ENCODE measurements at places on chromosomes 7 and 10.
A peak's percentile ranks its signal among the peaks of the same experiment; 100 is the strongest.

DNA sequence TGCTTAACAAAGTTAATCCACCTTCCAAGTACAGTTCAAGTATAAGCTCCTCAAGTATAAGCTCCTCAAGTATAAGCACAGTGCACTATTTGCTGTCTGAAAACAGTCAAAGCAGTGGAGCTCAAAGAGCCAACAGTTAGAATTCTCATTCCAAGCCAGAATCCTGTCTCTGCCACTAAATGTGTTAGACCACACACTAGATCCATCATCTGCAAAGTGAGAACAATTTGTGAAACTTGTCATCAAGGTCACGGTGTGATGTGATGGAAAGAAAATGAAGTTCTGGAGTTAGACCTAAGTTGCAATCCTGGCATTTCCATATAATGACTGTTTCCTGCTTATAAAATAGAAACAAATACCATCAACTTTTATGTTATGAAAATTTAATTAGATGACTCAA lies 602.5 kb downstream of the TNS3 start:
- no peak for DNase-seq

GRCh38 chr7:95675016-95675415 lies 78.7 kb upstream of the PDK4 start:
- no peak for DNase-seq

DNA sequence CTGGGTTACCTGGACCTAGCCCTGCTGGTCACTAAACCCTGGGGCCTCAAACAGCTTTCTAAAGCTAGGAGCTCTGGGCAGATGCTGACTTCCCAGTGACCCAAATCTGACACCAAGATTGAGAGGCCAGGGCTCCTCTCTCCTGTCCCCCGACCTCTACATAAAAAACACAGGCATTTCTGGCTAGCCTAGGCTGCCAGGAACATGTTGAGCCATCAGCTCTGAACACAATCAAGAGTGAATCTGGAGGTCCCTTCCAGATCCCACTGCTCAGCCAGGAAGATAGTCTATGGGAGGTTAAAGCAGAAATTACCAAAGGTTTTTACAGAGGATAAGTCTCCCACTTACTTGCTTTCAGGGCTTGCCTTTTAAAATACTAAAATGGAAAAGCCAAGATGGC lies 22.1 kb upstream of the PDE1C start:
- no peak for DNase-seq

- DNase-seq: peak; percentile 74
These were observed 15.4 kb downstream of the CTBP2 start for GRCh38 chr10:125144693-125145623.

DNA sequence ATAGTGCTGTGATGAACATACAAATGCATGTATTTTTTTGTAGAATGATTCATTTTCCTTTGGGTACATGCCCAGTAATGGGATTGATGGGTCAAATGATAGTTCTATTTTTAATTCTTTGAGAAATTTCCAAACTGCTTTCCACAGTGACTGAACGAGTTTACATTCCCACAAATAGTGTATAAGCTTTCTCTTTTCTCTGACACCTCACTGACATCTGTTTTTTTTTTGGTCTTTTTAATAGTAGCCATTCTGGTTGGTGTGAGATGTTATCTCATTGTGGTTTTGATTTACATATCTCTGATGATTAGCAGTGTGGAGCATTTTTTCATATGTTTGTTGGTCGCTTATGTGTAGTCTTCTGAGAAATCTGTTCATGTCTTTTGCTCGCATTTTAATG lies 195.0 kb upstream of the AGK start:
- DNase-seq: no peak

DNA sequence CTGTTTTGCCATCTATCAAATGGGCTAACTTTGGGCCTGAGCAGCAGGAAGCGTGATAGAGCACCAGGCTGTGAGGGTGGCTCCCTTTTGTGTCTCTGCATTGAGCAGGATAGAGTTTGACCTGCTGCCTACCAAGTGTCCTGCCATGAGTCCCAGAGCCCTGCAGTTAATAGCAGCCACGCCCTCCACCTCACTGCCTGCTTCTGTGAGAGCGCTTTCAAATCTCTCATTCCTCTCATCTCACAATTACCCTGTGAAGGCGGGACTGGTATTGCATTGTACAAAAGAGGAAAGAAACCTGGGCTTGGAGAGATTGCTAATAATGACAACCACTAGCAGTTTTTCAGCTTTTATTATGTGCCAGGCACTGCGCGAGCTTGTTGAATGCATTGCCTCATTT lies 39.9 kb downstream of the UNC5B start:
- no peak for DNase-seq

GRCh38 chr10:68365611-68366010 lies 32.9 kb upstream of the PBLD start:
- no peak for DNase-seq

- no peak for DNase-seq
These were observed 79.2 kb downstream of the CAMK1D start for GRCh38 chr10:12428447-12429135.

DNA sequence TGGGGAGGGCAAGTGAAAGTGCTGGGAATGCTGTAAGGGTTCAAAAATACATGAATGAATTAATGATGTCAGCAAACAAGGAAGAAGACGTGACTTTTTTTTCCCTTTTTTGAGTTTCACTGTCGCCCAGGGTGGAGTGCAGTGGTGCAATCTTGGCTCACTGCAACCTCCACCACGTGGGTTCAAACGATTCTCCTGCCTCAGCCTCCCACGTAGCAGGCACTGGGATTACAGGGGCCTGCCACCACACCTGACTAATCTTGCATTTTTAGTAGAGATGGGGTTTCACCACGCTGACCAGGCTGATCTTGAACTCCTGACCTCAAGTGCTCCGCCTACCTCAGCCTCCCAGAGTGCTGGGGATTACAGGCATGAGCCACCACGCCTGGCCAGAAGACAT lies 30.0 kb downstream of the DENND10 start:
- no peak for DNase-seq

- no peak for DNase-seq
These were observed 13.2 kb downstream of the MLXIPL start for GRCh38 chr7:73611017-73611555.

DNA sequence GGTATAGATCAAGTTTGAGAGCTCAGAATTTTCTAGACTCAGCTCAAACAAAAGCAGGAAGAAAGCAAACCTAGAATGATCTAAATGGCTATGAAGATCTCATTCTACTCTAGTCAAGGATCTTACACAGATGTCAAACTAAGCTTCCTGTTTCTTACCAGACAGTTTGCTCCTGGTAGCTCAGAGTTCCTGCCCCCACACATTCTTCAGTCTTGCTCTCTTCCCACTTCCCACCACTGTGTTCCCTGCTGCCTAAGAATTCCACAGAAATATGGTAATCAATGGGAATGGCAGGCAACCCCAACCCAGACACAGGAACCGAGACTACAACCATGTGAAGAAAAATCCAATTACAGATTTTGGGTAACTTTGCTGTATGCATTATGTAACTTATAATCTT lies 133.4 kb upstream of the PTN start:
- peak; percentile 13 for DNase-seq

- DNase-seq: no peak
These were observed 396.2 kb downstream of the LRMDA start for GRCh38 chr10:75827587-75828021.

- DNase-seq: peak; percentile 85
These were observed 10.0 kb downstream of the KLF6 start for GRCh38 chr10:3774814-3775695.

GRCh38 chr10:21034241-21034640 lies 137.1 kb upstream of the NEBL start:
- no peak for DNase-seq

DNA sequence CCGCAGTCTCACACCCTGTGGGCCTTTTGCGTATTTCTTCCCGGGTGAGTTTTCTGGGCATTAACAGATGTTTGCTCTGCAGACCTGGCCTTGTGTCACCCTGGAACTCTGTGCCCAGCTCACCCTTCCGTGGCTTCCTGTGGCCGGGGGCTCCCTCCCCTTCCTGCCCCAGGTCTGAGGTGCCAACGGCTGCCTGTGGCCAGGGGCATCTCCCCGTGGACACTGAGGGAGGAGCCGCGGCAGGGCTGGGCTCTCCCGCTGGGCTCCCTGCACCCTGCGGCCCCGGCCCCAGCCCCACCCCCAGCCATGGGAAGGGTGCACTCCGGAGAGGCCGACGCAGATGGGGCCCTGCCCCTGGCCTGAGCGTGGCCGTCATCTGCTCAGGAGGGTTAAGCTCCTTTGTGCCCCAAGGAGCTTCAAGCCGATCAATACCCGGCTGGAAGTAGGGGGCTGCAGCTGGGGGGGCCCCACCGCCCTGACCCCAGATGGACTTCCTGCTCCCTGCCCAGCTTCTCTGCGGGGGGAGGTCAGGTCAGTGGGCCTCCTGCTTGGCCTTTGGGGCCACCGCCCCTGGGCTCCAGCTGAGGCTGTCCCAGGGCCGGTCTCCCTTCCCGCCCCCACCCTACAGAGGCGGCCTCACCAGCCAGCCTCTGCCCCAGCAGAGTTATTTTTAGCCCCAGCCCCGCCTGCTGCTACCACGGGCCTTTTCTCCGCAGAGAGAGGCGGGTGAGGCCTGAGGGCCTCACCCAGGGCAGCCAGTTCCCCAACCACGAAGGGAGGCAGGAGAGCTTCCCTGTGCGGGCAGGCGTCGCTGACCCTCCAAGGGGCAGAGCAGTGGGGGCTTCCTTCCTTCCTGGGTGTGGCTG lies 24.2 kb downstream of the PWWP2B start:
- DNase-seq: peak; percentile 27

- no peak for DNase-seq
These were observed 94.4 kb downstream of the WDFY4 start for GRCh38 chr10:48779077-48779476.

- peak; percentile 90 for DNase-seq
These were observed 565.5 kb upstream of the IGFBP3 start for GRCh38 chr7:46486256-46487206.

- DNase-seq: no peak
These were observed 230.4 kb downstream of the TNS3 start for GRCh38 chr7:47351233-47352154.

DNA sequence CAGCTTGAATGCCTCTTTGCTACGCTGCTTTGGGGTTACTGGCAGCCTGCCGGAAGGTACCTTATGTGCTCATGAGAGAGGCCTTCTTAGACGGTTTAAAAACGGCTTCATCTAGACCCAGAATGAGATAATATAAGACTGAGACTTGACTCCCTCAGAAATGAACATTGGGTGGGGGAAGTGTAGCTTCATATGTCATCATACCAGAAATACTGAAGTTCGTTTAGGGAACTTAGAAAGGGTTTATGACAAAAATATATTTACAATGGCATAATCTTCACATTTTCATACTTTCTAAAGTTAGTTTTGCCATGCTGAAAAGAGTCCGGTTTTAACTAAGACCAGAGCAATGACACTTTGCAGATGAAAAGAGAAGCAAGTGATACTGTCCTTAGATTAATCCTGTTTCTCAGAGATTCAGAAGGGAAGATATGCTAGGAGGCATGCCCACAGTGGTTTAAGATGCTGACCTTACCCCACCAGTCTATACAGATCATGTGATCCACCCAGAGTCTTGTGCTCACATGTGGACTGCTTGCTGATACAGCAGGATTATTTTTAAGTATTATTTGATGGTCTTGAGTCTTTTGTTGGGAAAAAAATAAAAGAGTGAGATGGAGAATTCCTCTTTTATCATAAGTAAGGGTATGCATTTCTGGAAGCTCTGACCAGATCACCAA lies 40.8 kb upstream of the HGF start:
- no peak for DNase-seq

- DNase-seq: no peak
These were observed 209.4 kb downstream of the LRMDA start for GRCh38 chr10:75640803-75641202.

- no peak for DNase-seq
These were observed 56.7 kb downstream of the LUC7L2 start for GRCh38 chr7:139416405-139416804.

- DNase-seq: no peak
These were observed 85.2 kb downstream of the RTKN2 start for GRCh38 chr10:62183442-62183841.

DNA sequence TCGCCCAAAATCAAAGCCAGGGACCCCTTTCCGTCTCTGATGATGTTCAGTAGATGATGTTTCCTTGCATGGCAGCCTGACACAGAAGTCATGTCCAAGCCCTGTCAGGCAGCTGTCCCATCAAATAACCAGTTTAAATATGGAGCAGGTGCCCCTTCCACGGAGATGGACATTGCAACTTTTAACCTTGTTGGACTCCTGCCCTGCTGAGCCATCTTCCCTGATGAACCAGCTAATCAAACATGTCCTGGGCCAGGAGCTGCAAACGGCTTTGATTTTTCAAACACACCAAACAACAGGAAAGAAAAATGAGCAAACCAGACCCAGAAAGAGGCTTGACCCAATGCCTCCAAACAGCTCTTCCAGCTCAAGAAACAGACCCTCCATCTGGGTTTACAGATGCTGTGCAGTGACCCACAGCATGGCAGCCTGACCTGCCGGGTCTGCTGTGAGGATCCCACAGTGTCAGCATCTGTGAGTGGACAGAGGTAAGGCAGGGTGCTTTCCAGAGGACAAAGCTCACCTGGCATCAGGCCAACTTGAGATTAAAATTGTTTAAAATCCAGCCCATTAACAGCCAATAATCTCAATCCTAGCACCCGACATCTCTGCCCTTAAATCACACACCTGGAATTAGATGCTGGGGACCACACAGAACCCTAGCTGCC lies 372.6 kb downstream of the GRID1 start:
- no peak for DNase-seq

DNA sequence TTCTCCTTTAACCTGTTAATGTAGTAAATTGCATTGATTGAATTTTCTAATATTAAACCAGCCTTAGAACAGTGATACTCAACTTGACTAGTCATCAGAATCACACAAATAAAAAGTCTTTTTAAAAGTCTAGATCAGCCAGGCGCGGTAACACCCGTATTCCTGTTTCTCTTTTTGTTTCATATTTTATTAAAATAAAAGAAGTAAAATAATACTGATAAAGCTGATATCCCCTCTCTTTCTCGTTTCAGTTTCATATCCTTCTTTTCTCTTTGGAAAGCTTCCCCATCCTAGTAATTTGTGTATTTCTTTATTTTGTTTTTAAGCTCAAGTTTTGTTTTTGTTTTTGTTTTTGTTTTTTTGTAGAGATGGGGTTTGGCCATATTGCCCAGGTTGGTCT lies 9.3 kb downstream of the SMO start:
- no peak for DNase-seq

GRCh38 chr7:21986096-21986495 lies 40.4 kb upstream of the CDCA7L start:
- DNase-seq: no peak

GRCh38 chr10:116312548-116312947 lies 11.7 kb upstream of the CCDC172 start:
- no peak for DNase-seq

GRCh38 chr7:28487487-28487886 lies 75.2 kb downstream of the CREB5 start:
- no peak for DNase-seq

DNA sequence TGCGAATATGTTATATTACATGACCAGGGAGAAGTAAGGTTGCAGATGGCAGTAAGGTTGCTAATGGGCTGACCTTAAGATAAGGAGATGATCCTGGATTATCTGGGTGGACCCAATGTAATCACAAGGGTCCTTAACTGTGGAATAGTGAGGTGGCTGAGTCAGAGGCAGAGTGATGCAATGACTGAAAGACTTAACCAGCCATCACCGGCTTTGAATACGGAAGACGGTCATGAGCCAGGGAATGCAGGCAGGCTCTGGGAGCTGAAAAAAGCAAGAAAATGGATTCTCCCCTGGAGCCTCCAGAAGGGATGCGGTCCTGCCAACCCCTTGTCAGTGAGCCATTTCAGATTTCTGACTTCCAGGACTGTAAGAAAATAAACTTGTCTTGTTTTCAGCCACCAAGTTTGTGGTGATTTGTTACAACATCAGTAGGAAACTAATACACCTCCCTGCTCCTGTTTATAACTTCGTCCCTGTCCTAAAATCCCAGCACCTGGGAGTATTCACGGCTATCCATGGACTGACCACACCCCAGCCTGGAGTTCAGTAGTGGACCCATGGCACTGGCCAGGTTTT lies 4.6 kb upstream of the C10orf95 start:
- peak; percentile 87 for DNase-seq
